ENCODE measurements at places on chromosomes 2 and 18.
A peak's percentile ranks its signal among the peaks of the same experiment; 100 is the strongest.

DNA sequence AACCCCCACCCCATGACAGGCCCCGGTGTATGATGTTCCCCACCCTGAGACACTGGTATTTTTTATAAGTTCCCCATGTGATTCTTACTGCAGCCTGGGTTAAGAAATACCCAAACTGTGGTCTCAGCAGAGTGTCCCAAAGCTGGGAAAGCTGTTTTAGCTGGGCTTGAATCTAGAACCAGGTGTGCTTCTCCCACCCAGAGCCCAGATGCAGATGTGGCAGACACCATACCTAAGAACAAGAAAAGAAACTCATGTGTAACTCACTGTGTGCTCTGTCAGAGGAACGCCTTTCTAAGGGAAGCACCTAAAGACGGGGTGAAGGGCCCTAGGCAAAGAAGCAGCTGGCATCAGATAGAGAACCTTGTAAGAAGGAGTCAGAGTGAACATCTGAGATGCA is 23.9 kb downstream of the DOK1 start:
- no peak overlapping the region for H3K27ac ChIP-seq
- DNase-seq, result no peak
- H3K4me1 ChIP-seq, result no peaks in the 10 kb centered on the region
- H3K27me3 ChIP-seq, result no peaks in the 10 kb centered on the region
- no peak overlapping the region for H3K4me3 ChIP-seq
- no peaks in the 10 kb centered on the region for H3K36me3 ChIP-seq

DNA sequence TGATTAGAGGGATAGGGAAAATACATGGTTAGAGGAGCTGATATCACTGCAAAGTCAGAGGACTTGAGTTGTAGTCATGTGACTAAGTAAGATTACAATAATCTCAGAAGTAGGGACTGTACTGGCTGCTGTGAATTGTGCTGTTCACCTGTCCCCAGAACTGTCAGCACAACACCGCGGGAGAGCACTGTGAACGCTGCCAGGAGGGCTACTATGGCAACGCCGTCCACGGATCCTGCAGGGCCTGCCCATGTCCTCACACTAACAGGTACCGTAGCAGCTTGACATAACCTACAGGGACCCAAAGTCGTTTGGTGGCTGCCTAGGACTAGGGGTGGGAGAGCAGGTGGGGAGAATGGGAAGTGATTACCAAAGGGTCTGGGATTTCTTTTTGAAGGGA is 132.8 kb upstream of the TTC39C start:
- DNase-seq, result no peak
- H3K4me3 ChIP-seq, result no peak overlapping the region
- peaks cover 11% of the 10 kb centered on the region for H3K4me1 ChIP-seq
- H3K27ac ChIP-seq, result no peak overlapping the region
- H3K36me3 ChIP-seq, result no peaks in the 10 kb centered on the region

GRCh38 chr2:176109946-176110345 is 2.9 kb downstream of the HOXD11 start:
- no peak overlapping the region for H3K27ac ChIP-seq
- H3K4me3 ChIP-seq, result no peak overlapping the region
- DNase-seq, result no peak
- peaks cover 73% of the 10 kb centered on the region for H3K27me3 ChIP-seq
- H3K4me1 ChIP-seq, result no peaks in the 10 kb centered on the region

DNA sequence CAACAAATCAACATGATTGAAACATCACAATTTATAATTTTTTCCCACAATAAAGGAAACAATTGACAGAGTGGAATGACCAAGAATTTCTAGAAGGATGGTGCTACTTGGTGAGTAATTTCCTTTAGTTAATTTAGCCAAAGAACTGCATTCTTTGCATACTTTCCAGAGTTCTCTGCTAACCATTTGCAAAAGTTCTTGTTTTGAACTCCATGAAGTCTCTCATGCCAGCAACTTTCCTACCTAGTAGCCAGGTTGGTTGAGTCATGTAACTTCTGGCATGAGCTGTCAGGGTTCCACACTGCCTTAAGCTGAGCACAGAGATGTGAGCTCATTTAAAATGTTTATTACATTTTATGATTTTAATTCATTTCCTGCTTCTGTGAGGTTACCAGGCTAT is 539.6 kb downstream of the PID1 start:
- no peaks in the 10 kb centered on the region for H3K27me3 ChIP-seq
- no peak overlapping the region for H3K27ac ChIP-seq
- no peak overlapping the region for H3K4me3 ChIP-seq
- DNase-seq, result no peak

GRCh38 chr18:23542461-23542860 is 39.1 kb downstream of the RMC1 start:
- no peak overlapping the region for H3K4me3 ChIP-seq
- H3K27me3 ChIP-seq, result no peaks in the 10 kb centered on the region
- H3K27ac ChIP-seq, result no peak overlapping the region
- no peak for DNase-seq
- peaks cover 64% of the 10 kb centered on the region for H3K36me3 ChIP-seq

- DNase-seq, result no peak
- peaks cover 81% of the 10 kb centered on the region for H3K4me1 ChIP-seq
- H3K4me3 ChIP-seq, result peak overlapping the region; percentile 99
These were observed 26.6 kb downstream of the BIN1 start for GRCh38 chr2:127080226-127080937.

DNA sequence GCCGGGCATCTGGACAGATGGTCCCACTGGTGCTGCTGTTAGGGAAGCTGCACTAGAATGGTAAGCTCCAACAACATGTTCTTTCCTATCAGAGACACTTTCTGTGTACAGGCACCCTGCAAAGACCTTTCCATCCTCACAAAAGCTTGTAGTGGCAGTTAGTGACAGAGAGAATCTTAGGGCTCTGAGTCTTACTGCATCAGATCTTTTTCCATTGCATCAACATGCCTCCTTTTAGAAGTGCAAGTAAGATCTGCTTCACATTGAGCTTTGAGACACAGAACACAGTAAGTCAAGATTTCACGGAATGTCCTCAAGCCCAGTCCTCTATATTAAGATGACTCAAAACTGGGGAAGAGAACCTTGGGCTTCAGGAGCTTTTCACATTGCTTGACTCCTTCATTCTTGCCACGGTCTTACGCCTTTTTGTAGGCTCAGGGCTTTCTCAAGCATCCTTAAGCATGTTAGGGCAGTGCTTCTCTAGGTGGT is 52.6 kb downstream of the ARL4C start:
- H3K27ac ChIP-seq, result peak overlapping the region; percentile 96
- no peaks in the 10 kb centered on the region for H3K36me3 ChIP-seq
- peak; percentile 61 for DNase-seq
- peaks cover 46% of the 10 kb centered on the region for H3K4me1 ChIP-seq

GRCh38 chr2:99032786-99033185 is 96.8 kb upstream of the CRACDL start:
- H3K36me3 ChIP-seq, result no peaks in the 10 kb centered on the region
- no peak overlapping the region for H3K4me3 ChIP-seq
- DNase-seq, result no peak
- no peaks in the 10 kb centered on the region for H3K4me1 ChIP-seq

DNA sequence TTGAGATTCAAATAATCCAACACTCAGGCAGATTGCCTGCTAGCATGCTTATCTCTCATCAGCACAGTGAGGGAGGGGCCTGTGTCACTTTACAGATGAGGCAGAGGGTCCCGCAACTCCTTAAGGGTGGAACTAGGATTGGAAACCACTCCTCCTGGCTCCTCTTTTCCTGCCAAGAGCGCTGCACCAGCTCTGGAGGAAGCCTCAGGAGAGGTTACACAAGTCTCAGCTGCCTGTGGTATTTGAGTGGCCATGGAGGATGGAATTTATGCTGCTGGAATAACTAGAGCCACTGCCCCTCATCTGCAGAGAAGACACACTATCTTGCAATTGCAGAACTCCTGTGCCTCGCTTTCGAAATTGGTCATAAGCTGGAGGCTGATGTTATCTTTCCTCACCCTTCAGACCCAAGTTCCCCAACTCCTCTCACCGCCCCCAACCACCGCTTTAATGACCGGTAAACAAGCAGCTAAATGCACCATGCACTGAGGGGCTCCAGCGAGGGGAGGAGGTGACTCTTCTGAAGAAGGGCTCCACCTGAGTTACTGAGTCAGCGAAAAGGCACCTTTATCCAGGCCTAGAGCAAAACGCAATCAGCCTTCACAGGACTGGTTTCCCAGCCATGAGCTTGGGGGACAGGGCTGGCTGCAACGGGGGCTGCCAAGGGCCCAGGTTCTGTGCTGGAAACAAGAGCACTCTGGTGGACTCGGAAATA is 245.8 kb downstream of the SOX11 start:
- no peak overlapping the region for H3K27ac ChIP-seq
- no peaks in the 10 kb centered on the region for H3K4me1 ChIP-seq
- H3K4me3 ChIP-seq, result no peak overlapping the region
- H3K27me3 ChIP-seq, result no peaks in the 10 kb centered on the region
- H3K36me3 ChIP-seq, result no peaks in the 10 kb centered on the region
- no peak for DNase-seq

DNA sequence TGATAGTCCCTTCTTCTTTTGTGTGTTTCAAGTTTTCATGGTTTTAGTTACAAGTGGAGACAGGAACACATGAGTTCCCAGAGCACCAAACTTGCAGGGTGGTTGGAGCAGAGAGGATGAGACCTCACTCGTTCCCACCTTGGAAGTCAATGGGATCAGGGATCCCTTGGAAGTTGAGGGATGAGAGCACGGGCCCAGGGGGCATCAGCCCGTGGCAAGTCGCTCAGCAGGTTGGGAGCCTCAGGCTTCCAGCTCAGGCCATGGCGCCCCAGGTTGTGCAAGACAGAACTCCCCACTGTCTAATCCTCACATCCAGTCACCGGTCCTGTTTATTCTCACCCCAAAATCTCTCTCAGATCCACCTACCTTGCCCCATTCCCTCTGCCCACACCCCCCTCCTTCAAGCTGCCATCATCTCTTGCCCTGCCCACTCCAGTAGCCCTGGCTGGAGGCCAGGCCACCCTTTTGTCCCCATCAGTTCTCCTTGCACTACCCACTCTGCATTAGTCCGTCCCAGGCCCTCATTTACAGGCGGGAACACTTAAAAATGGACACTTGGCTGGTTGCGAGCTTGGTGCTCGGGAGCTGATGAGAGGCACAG is 37.6 kb upstream of the FOSL2 start:
- no peak overlapping the region for H3K27ac ChIP-seq
- H3K4me1 ChIP-seq, result peaks cover 19% of the 10 kb centered on the region
- H3K27me3 ChIP-seq, result no peaks in the 10 kb centered on the region
- H3K4me3 ChIP-seq, result no peak overlapping the region

DNA sequence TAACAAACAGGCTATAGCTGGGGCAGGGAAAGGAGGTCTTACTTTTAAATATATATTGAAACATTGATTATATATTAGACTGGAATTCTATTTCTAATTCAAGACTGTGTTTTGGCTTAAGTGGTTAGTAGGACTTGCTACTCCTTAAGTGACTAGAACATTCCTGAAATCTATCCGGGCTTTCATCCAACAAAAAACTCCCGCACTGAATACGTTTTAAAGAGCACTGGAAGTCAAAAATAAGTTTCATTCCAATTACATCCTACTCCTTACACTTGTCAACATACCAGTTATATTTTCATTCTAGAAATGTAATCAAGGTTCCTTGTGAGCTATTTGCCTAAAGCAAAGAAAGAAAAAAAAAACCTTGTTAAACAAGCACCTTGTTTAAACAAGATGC is 204.6 kb downstream of the SP3 start:
- no peaks in the 10 kb centered on the region for H3K36me3 ChIP-seq
- H3K4me3 ChIP-seq, result no peak overlapping the region
- no peaks in the 10 kb centered on the region for H3K4me1 ChIP-seq
- H3K27ac ChIP-seq, result no peak overlapping the region

- DNase-seq, result no peak
- no peak overlapping the region for H3K27ac ChIP-seq
- no peaks in the 10 kb centered on the region for H3K36me3 ChIP-seq
- H3K27me3 ChIP-seq, result no peaks in the 10 kb centered on the region
- no peak overlapping the region for H3K4me3 ChIP-seq
These were observed 350.7 kb upstream of the SYT4 start for GRCh38 chr18:43627848-43628530.

DNA sequence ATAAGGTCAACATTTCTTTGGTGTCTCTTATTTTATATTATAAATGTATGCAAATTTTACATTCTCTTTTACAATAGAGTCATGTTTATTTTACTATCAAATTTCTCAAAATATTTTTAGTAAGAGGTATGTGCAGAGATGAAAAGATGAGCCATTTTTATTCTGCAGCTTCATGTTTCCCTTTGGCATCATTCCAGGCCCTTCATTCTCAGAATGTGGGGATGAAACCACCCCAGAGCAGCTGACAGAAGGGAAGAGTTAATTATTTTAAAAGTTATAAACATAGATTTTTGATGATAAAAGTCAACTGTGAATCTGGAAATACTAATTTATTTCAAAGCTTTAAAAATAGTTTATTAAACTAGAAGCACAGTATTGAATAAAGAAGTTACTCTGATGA is 12.8 kb upstream of the FSHR start:
- no peak overlapping the region for H3K27ac ChIP-seq
- H3K36me3 ChIP-seq, result no peaks in the 10 kb centered on the region
- no peaks in the 10 kb centered on the region for H3K27me3 ChIP-seq
- DNase-seq, result no peak
- H3K4me3 ChIP-seq, result no peak overlapping the region
- no peaks in the 10 kb centered on the region for H3K4me1 ChIP-seq

GRCh38 chr2:217816396-217816869 is 186.4 kb downstream of the TNS1 start:
- H3K36me3 ChIP-seq, result no peaks in the 10 kb centered on the region
- no peak for DNase-seq
- no peak overlapping the region for H3K27ac ChIP-seq
- no peaks in the 10 kb centered on the region for H3K4me1 ChIP-seq
- no peaks in the 10 kb centered on the region for H3K27me3 ChIP-seq

DNA sequence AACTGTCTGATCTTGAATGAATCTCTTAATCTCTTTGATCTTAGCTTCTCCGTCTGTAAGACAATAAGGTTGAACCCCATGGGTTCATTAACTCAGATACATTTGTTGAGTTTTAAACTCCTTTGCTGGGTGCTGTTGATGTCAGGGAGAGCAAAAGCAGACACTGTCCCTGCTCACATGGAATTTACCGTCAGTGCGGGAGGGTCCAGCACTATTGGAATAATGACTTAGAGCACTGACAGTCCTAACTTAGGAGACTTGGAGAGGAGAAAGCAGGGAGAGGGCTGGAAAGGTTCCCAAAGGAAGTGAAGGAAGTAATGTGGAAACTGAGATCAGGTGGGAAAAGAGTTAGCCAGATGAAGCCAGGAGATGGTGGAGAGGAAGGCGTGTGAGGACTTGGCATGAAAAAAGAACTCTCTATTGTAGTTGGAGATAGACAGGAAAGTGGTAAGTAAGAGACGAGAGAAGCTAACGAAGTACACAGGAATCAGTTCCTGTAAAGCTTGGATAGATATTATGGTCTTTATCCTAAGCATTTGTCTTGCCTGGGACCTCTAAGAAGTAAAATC is 141.4 kb upstream of the SERTAD2 start:
- H3K4me3 ChIP-seq, result no peak overlapping the region
- no peak for DNase-seq
- no peaks in the 10 kb centered on the region for H3K36me3 ChIP-seq
- peaks cover 6% of the 10 kb centered on the region for H3K4me1 ChIP-seq
- H3K27me3 ChIP-seq, result no peaks in the 10 kb centered on the region

DNA sequence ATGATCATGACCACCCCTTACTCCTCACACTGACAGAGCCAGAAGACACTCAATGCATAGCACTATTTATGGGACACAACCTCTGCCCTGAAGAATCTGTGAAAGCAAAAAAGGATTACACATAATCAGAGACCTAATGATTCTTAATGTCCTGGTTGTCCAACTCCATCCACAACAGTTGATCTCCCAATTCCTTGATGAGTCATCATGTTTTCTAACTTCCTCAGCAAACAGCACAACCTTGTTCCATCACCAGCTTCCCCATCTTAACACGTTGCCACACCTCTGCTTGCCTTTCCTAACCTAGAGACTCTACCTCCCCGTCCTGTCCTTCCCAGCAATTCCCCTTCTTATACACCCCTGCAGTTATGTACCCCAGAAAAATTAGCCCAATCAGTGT is 13.2 kb upstream of the MARCHF4 start:
- H3K27me3 ChIP-seq, result no peaks in the 10 kb centered on the region
- no peak overlapping the region for H3K4me3 ChIP-seq
- no peaks in the 10 kb centered on the region for H3K4me1 ChIP-seq
- H3K36me3 ChIP-seq, result no peaks in the 10 kb centered on the region
- DNase-seq, result no peak

Measured in naive thymus-derived CD4-positive, alpha-beta T cell (primary cell).